ENCODE measurements at places on chromosomes 6 and 20. TPM values are rescaled to one million over a fixed set of nuclear protein-coding genes. Genes with fewer than 3 reads are reported as not detected.

GRCh38 chr6:90194371-90194841, 102.2 kb downstream of the BACH2 start:
- no peak overlapping the region for H3K4me3 ChIP-seq
- no peaks in the 10 kb centered on the region for H3K36me3 ChIP-seq
- H3K27ac ChIP-seq, result peak overlapping the region; percentile 84
- H3K27me3 ChIP-seq, result no peaks in the 10 kb centered on the region
- H3K4me1 ChIP-seq, result peaks cover 13% of the 10 kb centered on the region

AGER gene
- 0.28 TPM for total RNA-seq

DNA sequence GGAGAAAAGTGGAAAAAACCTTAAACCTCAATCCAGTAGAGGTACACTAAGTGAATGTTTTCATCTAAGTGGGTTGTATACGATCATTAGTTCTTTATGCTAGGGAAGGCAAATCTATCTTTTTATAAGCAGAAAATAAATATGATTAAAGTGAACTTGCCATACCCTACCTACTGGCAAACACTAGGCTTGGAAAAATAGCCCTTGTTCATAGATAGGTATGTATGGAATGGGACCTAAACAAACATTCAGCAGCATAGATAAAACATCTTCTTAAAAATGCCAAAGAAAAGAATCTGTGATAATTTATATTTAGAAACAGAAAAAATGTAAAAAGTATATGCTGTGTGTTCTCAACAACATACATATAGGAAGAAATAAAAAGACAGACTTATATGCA, 18.8 kb downstream of the REV3L start:
- H3K36me3 ChIP-seq, result peaks cover 7% of the 10 kb centered on the region
- H3K27ac ChIP-seq, result no peak overlapping the region
- peak; percentile 24 for DNase-seq
- no peak overlapping the region for H3K4me3 ChIP-seq

DNA sequence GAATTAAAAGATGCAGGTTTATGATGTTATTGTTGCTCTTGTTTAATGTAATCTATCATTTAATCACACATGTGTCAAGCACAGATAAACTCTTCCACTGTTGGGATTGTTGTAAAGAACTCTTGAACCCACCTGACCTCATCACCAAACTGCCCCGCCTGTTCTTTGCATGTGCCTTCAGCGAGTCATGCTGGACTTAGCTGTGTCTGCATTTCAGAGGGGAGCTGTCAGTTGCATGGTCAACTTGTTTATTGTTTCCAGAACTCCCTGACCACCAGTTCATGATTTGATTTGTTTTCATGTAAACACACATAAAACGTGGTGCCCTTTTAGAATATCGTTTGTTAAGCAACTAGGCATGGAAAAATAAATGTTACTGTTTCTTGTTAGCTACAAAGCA, 93.6 kb downstream of the KHDC1L start:
- H3K27me3 ChIP-seq, result no peaks in the 10 kb centered on the region
- no peak overlapping the region for H3K4me3 ChIP-seq
- peak; percentile 29 for DNase-seq
- peaks cover 8% of the 10 kb centered on the region for H3K4me1 ChIP-seq

DNA sequence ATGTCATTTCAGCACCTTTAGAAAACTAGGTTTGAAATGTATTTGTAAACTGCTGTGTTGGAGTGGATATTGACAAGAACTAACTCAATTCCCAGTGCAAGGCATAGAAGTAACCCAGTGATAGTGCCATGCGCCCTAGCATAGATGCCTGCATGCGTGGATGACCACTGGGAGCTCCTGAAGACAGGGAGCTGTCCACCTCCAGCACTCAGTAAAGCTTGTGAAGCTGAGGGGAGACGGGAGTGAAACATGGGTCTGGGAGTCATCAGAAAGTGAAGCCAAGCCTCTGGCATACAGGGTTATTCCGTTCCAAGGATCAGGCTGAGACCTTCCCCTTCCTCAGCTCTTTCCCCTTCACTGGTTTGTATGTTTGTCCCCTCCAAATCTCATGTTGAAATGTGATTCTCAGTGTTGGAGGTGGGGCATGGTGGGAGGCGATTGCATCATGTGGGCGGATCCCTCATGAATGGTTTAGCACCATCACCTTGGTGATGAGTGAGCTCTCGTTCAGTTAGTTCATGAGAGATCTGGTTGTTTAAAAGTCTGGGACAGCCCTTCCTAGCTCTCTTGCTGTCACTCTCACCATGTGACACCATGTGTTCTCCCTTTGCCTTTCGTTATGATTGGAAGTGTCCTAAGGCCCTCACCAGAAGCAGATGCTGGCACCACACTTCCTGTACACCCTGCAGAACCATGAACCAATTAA, 146.5 kb upstream of the FERMT1 start:
- no peaks in the 10 kb centered on the region for H3K27me3 ChIP-seq
- no peak for DNase-seq
- no peak overlapping the region for H3K27ac ChIP-seq
- H3K4me1 ChIP-seq, result no peaks in the 10 kb centered on the region
- H3K36me3 ChIP-seq, result no peaks in the 10 kb centered on the region
- H3K4me3 ChIP-seq, result no peak overlapping the region

SLC22A16 gene
- total RNA-seq, result not detected

DNA sequence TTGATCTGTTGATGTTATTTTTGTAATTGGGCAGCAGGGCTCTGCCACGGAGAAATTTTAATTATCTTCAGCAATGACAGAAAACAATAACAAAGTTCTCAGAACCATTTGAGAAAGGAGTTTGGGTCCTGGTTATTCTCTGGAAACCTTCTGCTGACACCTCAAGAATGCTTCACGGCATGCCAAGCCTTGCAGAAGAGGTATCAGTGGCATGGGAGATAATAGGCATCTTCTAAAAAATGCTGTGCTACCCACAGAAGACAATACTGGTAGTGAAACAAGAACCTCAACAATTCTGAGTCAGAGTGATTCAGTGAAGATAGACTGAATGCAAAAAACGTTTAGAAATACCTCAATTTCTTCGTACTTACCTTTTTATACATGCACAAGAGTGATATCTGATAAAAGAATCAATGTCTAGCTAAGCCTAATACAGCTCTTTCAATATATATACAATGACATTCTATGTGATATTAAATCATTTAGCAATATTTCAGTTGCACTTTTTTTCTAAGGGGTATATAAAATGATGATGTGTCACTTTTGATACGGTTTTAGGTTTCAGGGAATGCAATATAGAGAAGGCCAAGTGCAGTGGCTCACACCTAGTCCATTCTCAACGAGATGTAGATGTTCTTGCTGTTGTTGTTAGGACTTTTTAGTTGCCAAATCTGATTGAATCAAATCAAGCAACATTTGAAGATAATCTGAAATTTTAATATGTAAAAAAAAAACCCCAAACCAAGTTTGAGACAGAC, 110.4 kb upstream of the COL21A1 start:
- no peaks in the 10 kb centered on the region for H3K27me3 ChIP-seq
- H3K27ac ChIP-seq, result no peak overlapping the region
- H3K4me1 ChIP-seq, result peaks cover 3% of the 10 kb centered on the region
- no peak overlapping the region for H3K4me3 ChIP-seq

DNA sequence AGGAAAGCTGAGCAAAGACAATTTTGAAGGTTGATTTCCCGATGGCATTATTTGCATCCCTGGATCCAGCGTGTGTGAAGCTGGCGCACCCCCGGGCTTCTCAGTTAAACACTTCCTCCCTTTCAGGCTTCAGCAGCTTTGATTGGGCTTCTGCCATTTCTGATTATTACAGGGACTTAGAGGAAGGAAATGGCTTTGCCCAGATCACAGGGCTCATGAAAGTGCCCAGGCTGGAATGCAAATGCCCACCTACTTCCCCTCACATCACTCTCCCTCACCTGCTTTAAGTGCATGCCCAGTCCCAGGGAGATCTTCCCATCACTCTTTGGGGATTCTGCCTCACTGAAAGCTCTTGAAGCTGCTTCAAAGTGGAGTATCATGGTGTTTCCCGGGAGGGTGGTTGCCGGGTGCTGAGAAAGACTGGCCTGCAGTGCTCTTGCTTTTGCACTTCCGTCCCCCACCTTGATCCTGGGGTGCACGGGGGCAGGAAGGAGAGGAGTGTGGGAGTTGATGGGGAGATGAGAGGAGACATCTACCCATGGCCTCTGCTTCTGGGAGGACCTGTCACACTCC, 28.3 kb downstream of the PHACTR3 start:
- no peak overlapping the region for H3K27ac ChIP-seq
- H3K36me3 ChIP-seq, result no peaks in the 10 kb centered on the region
- no peak for DNase-seq

DNA sequence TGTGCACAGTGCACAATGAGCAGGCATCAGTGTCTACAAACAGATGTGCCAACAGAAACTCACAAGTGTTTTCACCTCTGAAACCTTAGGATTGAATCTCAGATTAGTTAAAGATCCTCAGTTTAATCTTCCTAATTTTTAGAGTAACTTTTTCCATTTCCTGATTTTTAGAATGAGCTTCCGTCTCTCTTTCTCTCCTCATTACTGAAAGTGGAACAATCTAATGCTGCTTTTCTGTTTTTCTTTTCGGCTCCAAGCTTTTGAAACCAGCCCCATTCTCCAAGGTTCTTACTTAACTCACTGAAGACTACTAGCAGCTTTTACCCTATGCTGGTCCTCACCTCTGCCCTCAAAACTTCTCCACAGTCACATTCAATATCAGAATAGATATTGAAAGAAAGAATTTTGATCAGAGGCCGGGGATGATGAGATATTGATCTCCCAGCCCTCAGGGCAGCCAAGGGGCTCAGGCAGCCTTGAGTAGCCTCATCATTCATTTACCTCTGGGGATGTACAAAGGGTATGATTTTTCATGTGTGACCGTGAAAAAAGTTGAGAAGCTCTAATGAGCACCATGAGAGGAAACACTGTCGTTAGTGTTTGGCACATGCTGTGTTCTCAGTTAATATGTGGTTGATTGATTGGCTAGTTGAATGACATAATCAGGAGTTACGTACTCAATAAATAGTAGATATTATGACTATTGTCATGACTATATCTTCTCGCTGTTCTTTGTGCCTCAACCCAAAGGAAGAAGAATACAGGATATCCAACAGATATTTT, 11.9 kb upstream of the STK38 start:
- H3K4me1 ChIP-seq, result peaks cover 6% of the 10 kb centered on the region
- H3K27me3 ChIP-seq, result no peaks in the 10 kb centered on the region
- H3K27ac ChIP-seq, result no peak overlapping the region
- H3K36me3 ChIP-seq, result no peaks in the 10 kb centered on the region
- H3K4me3 ChIP-seq, result no peak overlapping the region

- DNase-seq, result no peak
- no peaks in the 10 kb centered on the region for H3K27me3 ChIP-seq
- H3K4me3 ChIP-seq, result no peak overlapping the region
- no peaks in the 10 kb centered on the region for H3K4me1 ChIP-seq
- no peak overlapping the region for H3K27ac ChIP-seq
Measured at GRCh38 chr6:140283197-140283596, 908.7 kb upstream of the CITED2 start.

GRCh38 chr6:167279766-167280446, 11.2 kb upstream of the UNC93A start:
- H3K27me3 ChIP-seq, result no peaks in the 10 kb centered on the region
- H3K36me3 ChIP-seq, result no peaks in the 10 kb centered on the region
- H3K4me1 ChIP-seq, result no peaks in the 10 kb centered on the region
- DNase-seq, result no peak
- H3K27ac ChIP-seq, result no peak overlapping the region
- no peak overlapping the region for H3K4me3 ChIP-seq

GRCh38 chr20:7882076-7882475, 58.2 kb downstream of the HAO1 start:
- no peaks in the 10 kb centered on the region for H3K36me3 ChIP-seq
- H3K4me1 ChIP-seq, result no peaks in the 10 kb centered on the region
- H3K27me3 ChIP-seq, result no peaks in the 10 kb centered on the region
- DNase-seq, result no peak
- H3K4me3 ChIP-seq, result no peak overlapping the region

LRFN2 gene
- total RNA-seq, result not detected

FAM217A gene
- not detected for total RNA-seq

DNA sequence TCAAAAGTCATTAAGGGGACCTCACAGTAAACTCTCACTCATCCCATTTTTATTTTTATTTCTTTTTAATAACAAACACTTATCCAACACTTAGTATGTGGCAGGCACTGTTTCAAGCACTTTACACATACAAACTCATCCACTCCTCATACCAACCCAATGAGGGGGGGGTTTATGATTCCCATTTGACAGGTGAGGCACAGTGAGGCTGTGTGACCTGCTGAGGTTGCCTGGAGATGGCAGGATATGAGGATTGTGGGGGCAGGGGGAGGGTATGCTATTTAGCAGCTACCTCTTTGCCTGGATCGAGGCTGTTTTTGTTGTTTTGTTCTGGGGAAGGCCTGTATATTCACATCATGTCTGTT, 219.8 kb downstream of the KIF16B start:
- no peak for DNase-seq
- H3K27ac ChIP-seq, result no peak overlapping the region
- H3K4me1 ChIP-seq, result no peaks in the 10 kb centered on the region

DNA sequence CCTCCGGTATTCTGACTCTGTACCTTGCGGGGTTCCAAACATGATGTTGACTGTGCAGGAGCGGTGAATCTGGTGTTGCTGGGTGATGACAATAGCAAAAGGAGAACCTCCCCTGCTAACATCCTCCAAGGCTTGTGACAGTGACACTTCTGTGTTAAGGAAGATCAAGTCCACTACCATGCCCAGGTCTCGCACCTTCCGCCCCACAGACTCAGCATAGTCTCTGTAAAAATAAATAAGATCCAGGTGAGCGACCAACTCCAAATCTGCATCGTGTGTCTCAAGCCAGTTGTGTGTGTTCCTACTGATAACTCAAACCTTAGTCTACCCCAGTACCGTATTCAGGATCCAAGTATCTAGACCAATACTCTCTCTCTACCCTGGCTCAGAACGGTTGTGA, 24.8 kb downstream of the NCOA5 start:
- peaks cover 60% of the 10 kb centered on the region for H3K36me3 ChIP-seq
- no peak overlapping the region for H3K4me3 ChIP-seq
- no peaks in the 10 kb centered on the region for H3K27me3 ChIP-seq
- no peak for DNase-seq
- H3K27ac ChIP-seq, result no peak overlapping the region

- H3K27ac ChIP-seq, result no peak overlapping the region
- H3K4me3 ChIP-seq, result no peak overlapping the region
- H3K36me3 ChIP-seq, result peaks cover 2% of the 10 kb centered on the region
- no peak for DNase-seq
- no peaks in the 10 kb centered on the region for H3K4me1 ChIP-seq
Measured at GRCh38 chr20:1435337-1435699, 31.3 kb downstream of the NSFL1C start.

GRCh38 chr6:11251553-11252360, 19.3 kb upstream of the NEDD9 start:
- no peak overlapping the region for H3K27ac ChIP-seq
- H3K4me1 ChIP-seq, result peaks cover 9% of the 10 kb centered on the region
- no peaks in the 10 kb centered on the region for H3K36me3 ChIP-seq
- no peaks in the 10 kb centered on the region for H3K27me3 ChIP-seq
- H3K4me3 ChIP-seq, result no peak overlapping the region

- H3K27ac ChIP-seq, result no peak overlapping the region
- H3K27me3 ChIP-seq, result no peaks in the 10 kb centered on the region
- H3K36me3 ChIP-seq, result peaks cover 21% of the 10 kb centered on the region
- H3K4me1 ChIP-seq, result peaks cover 5% of the 10 kb centered on the region
- no peak overlapping the region for H3K4me3 ChIP-seq
Measured at GRCh38 chr6:166542580-166542912, 43.9 kb downstream of the RAMACL start.

- no peaks in the 10 kb centered on the region for H3K27me3 ChIP-seq
- H3K36me3 ChIP-seq, result peaks cover 15% of the 10 kb centered on the region
- peaks cover 9% of the 10 kb centered on the region for H3K4me1 ChIP-seq
- H3K27ac ChIP-seq, result peak overlapping the region; percentile 25
- no peak overlapping the region for H3K4me3 ChIP-seq
Measured at GRCh38 chr20:50834599-50835005, 39.7 kb downstream of the BCAS4 start.

- H3K27ac ChIP-seq, result no peak overlapping the region
- H3K4me1 ChIP-seq, result no peaks in the 10 kb centered on the region
- DNase-seq, result no peak
- peaks cover 19% of the 10 kb centered on the region for H3K27me3 ChIP-seq
Measured at GRCh38 chr20:63139837-63140236, 76.1 kb downstream of the YTHDF1 start.
